ENCODE measurements at places on chromosomes 6 and 20.

GRCh38 chr6:57305761-57306160 lies 11.7 kb upstream of the PRIM2 start:
- no peak for DNase-seq

DNA sequence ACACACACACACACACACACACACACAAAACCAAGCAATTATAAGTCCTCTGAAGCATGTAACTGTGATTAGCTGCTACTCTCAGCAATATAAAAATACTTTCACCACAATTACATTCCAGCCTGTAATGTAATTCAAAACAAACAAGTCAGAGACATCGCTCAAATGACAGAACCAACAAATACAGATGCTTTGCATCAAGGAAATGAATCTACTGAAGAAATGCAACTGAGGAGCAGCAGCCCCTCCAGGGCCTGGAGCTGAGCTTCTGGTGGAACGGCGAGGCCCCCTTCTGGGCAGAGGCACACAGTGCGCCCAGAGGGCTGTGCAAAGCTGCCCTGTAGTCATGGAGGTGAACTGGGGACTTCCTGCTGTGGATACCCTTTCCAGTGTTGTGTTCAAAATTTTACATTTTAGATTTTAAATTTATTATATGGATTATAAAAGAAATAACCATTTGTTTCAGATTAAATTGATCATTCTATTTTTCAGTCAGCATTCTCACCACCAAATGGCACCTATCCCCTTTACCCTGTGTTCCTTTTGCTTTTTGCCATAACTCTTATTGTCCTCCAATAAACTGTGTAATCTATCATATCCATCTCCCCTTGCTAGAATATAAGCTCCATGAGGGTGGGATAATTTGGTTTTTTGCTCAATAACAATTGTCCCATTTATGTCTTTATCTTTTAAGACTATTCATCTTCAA lies 23.2 kb downstream of the ADAT2 start:
- DNase-seq: peak; percentile 61

DNA sequence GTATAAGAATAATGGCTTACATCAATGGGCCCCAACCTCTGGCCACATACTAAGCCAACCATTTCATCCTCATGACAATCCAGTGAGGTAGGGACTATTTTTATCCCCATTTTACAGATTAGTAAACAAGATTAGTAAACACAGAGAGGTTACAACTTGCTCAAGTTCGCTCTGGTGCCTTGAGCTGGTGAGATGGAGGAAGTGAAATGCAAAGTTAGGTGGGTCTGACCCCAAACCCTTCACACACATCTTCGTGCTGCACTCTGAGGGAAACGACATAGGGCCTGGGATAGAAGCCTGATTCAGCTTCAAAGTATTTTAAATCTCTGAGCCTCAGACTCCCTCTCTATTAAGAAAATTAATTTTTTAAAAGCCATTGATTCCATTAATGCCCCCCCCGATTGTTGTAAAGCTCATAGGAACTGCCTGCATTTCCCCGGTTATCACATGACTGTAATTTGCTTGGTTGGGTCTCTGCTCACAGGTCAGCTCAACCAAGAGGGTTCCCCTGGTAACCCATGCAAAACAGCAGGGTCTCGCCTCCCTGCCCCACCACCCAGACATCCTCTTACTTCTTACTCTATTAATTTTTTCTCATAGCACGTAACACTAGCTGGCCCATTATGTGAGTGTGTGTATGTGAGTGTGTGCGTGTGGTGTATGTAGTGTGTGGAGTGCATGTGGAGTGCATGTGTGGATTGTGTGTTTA lies 221.2 kb downstream of the MAFB start:
- DNase-seq: no peak

DNA sequence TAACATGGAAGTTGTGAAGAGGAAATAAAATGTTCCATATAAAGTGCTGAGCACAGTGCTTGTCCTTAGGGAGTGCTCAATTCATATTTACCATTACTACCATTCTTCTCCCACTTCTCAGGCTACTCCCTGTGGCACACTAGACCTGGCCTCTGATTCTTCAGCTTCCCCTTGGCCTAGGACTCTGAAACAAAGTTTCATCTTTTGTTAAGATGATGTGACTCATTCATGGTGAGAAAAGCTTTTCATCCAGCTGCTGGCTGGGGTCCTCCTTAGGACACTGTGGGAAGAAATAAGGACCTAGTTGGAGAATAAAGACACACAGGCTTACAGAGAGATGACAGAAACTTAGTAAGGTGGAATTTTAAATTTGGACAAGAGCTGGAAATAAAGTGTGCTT lies 314.8 kb downstream of the CDC5L start:
- no peak for DNase-seq

DNA sequence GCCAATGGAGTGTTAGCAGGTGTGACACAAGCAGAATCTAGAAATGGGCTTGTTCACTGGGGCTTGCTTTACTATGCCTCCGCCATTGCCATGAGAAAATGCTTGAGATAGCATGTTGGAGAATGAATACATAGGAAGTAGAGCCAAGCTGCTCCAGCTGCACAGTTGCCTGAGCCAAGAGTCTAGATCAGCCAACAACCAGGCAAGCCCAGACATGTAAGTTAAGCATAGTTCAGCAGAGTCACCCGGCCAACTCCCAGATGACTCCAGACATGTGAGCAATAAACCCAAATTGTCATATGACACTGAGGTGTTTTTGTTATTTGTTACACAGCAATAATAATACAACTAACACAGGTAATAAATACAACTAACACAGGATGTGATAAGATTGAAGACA lies 167.9 kb downstream of the HAO1 start:
- no peak for DNase-seq

DNA sequence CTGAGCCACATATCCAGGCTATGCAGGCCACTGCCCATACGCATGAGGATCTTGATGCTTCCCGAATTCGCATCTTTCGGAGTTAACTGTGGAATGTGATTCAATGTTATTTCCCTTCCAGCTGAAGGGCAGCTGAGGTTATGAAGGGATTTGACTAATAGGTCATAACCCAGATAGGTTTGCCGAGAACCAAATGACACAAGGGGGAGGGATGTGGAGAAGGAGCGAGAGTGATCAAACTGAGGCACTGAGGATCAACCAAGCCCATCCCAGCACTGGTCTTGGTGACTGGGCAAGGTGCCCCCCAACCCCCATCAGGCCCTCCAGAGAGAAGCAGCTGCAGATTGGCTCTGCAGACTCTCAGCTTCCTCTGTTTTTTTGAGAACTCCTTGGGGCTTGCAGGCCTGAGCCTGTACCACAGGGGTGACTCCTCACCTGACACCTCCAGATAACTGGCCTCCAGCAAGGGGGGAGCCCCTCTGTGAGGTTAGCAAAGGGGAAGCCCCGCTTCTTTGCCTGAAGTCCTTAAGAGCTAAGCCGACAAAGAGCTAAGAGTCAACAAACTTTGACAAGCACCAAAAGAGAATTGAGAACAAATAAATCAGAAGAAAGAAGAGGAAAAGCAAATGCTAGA lies 185.9 kb downstream of the PDE7B start:
- DNase-seq: no peak

Measured in CD8-positive, alpha-beta T cell (primary cell).